ENCODE measurements at places on chromosomes 2 and 18. TPM values are rescaled to one million over a fixed set of nuclear protein-coding genes. Genes with fewer than 3 reads are reported as not detected.
A peak's percentile ranks its signal among the peaks of the same experiment; 100 is the strongest.

KIAA2012 gene
- total RNA-seq, result not detected

CYP27C1 gene
- total RNA-seq, result not detected

SLC4A5 gene
- total RNA-seq, result 1.8 TPM

DSG2 gene
- total RNA-seq, result 0.09 TPM

BCL2 gene
- total RNA-seq, result 60.5 TPM

DAW1 gene
- not detected for total RNA-seq

DYSF gene
- 3.6 TPM for total RNA-seq

GRCh38 chr18:73615506-73615905 lies 532.1 kb downstream of the FBXO15 start:
- H3K4me1 ChIP-seq, result no peaks in the 10 kb centered on the region
- H3K36me3 ChIP-seq, result no peaks in the 10 kb centered on the region
- H3K27me3 ChIP-seq, result no peaks in the 10 kb centered on the region
- DNase-seq, result no peak

DNA sequence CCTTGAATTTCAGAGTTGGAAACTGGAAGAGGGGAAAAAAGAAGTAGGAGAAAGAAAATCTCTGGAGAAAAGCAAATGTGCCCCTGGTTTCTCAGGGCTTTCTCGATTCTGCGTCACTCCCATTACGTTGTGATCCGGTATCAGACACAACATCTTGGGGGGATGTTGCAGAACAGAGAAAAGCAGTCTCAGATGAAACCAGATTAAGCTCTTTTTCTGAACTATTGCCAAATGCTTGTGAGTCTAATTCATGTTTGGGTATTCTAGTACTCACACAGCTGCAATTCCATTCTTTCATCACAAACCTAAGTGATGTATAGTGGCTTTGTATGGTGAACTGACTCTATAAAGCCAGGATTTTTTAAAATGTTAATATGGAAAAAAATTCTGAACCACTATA lies 233.2 kb downstream of the TCF4 start:
- no peaks in the 10 kb centered on the region for H3K36me3 ChIP-seq
- H3K27me3 ChIP-seq, result no peaks in the 10 kb centered on the region
- H3K4me1 ChIP-seq, result no peaks in the 10 kb centered on the region
- no peak overlapping the region for H3K4me3 ChIP-seq
- no peak for DNase-seq

DNA sequence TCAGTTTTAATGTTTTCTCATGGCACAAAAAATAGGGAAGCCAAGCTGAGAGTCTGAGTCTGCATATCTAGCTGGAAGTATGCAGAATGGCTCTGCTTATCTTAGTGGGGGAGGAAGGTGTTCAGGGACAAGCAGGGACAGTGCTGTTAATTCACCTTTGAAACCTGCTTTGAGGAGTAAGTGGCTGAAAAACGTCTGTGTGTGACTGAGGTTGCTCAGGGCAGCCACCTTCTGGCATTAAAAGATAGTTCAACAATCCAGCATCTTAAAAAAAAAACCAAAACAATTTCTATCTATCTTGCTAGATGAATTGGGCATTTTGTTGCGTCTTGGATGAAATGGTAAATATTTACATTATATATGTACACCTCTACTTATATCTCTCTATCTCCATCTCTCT lies 2.0 kb upstream of the TRPM8 start:
- H3K4me1 ChIP-seq, result no peaks in the 10 kb centered on the region
- peaks cover 7% of the 10 kb centered on the region for H3K27me3 ChIP-seq
- H3K4me3 ChIP-seq, result no peak overlapping the region
- no peaks in the 10 kb centered on the region for H3K36me3 ChIP-seq
- H3K27ac ChIP-seq, result no peak overlapping the region

DNA sequence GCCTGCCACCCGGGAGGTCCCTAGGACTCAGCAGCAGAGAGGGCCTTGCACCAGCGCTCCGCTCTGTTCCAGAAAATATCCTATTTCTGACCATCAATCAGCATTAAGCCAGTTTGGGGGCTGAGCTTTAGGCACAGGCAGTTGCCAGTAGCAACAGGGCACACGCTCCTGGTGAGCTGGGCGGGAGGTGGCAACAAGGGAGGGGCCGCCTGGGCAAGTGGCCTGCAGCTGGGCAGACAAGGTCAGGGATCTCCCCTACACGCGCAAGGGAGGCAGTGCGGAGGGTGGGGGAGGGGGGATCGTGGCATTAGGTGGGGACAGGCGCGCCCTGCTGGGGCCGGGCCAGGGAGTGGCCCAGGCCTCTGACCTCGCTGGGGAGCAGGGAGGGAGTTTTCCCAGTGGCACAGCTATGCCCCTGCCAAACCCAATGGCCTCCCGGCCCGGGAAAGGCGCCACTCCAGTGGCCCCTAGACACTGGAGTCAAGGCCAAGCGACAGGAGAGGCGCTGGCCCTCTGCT lies 302.8 kb downstream of the NCKAP5 start:
- no peaks in the 10 kb centered on the region for H3K27me3 ChIP-seq
- no peak overlapping the region for H3K27ac ChIP-seq
- no peaks in the 10 kb centered on the region for H3K4me1 ChIP-seq
- no peak overlapping the region for H3K4me3 ChIP-seq
- H3K36me3 ChIP-seq, result no peaks in the 10 kb centered on the region
- DNase-seq, result no peak

DNA sequence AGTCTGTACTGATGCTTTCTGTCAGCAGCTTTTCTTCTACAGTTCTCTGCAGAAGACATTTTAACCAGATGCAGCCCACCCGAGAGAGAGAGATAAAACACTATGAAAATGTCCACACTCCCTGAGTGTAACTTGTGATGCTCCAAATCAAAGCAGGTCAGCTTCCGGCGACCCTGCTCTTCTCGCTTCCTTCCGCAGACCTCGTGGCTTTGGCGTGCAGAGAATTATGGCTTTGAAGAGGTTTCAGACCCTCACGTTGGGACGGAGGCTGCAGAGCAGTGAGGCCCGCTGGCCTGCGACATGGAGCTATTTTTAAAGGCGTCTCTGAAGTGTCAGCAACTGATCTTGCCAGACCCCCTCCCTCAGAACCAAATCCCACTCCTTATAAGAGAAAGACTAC lies 41.8 kb downstream of the TMEM163 start:
- no peak for DNase-seq
- no peaks in the 10 kb centered on the region for H3K27me3 ChIP-seq
- H3K4me3 ChIP-seq, result no peak overlapping the region
- H3K27ac ChIP-seq, result no peak overlapping the region
- peaks cover 52% of the 10 kb centered on the region for H3K4me1 ChIP-seq
- H3K36me3 ChIP-seq, result no peaks in the 10 kb centered on the region

- peak; percentile 40 for DNase-seq
- no peaks in the 10 kb centered on the region for H3K36me3 ChIP-seq
- H3K4me1 ChIP-seq, result peaks cover 9% of the 10 kb centered on the region
- no peak overlapping the region for H3K27ac ChIP-seq
- no peak overlapping the region for H3K4me3 ChIP-seq
- H3K27me3 ChIP-seq, result no peaks in the 10 kb centered on the region
Measured at GRCh38 chr2:241503776-241504392, 4.5 kb downstream of the STK25 start.

DNA sequence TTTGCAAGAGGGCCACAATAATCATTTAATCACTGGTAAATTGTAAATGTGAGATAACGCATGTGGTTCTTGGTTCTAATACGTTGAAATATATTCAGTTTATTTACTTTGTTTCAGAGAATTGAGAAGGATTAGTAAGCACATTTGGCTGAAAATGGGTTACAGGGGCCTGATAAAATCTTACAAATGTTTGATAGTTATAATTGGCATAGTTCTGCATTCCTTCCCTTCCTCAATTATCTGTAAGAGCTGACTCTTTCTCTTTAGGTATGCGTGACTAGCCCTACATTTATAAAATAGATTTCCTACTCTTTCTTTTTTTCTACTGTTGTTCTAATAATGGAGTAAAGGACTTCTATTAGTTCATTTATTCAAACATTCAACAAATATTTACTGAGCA lies 685.2 kb downstream of the NUP35 start:
- H3K4me3 ChIP-seq, result no peak overlapping the region
- no peak overlapping the region for H3K27ac ChIP-seq
- no peaks in the 10 kb centered on the region for H3K27me3 ChIP-seq

DNA sequence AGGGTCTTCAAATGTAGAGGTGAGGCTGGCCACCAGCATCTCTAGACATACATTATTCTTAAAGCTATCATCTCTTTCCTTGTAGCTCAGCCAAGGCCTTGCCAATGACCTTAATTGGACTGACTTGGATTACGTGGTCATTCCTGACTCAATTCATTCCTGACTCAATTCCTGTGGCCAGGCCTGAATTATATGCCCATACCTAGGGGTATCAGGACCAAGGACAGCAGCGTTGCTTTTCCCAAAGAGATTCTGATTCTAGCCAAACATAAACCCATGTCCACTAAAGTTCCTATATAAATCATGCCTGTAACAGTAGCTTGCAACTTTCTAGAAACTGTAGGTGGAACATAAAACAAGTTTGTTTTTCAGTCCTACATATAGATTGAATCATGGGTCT lies 231.7 kb downstream of the ARL6IP6 start:
- no peaks in the 10 kb centered on the region for H3K4me1 ChIP-seq
- H3K27me3 ChIP-seq, result no peaks in the 10 kb centered on the region
- H3K4me3 ChIP-seq, result no peak overlapping the region
- DNase-seq, result no peak

DNA sequence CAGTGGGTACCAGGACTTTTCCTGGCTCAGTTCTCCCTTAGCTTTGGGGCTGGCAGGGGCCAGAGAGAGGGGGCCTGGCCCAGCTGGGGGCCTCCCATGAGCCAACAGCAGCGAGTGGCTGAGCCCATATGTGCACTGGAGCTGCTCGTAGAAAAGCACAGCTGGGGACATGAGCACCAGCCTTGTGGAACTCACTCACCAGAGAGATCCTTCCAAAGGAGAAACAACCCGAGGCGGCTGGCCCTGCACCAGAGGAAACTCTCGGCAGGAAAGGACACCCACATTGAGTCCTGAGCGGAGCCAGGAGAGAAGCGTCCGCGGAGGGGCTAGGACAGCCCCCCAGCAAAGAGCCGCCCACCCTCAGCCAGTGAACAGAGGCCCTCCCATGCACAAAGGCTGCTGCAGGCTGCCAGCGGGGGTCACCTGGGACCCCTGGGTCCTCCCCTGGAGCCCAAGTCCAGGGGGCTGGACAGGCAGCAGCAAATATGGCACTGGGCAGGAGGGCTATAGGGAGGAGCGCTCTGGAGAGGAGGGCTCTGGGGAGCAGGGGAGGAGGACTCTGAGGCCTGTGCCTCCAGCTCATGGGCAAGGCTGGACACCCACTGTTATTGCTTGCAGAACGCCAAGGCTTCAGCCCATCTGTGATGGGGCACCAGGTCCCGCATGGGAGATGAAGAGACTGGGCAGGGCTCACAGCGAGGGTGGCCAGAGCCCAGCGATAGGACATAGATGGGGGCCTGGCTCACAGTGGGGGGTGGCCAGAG lies 42.1 kb upstream of the SNED1 start:
- no peaks in the 10 kb centered on the region for H3K36me3 ChIP-seq
- no peak overlapping the region for H3K27ac ChIP-seq
- no peak overlapping the region for H3K4me3 ChIP-seq
- no peaks in the 10 kb centered on the region for H3K4me1 ChIP-seq
- no peaks in the 10 kb centered on the region for H3K27me3 ChIP-seq

DNA sequence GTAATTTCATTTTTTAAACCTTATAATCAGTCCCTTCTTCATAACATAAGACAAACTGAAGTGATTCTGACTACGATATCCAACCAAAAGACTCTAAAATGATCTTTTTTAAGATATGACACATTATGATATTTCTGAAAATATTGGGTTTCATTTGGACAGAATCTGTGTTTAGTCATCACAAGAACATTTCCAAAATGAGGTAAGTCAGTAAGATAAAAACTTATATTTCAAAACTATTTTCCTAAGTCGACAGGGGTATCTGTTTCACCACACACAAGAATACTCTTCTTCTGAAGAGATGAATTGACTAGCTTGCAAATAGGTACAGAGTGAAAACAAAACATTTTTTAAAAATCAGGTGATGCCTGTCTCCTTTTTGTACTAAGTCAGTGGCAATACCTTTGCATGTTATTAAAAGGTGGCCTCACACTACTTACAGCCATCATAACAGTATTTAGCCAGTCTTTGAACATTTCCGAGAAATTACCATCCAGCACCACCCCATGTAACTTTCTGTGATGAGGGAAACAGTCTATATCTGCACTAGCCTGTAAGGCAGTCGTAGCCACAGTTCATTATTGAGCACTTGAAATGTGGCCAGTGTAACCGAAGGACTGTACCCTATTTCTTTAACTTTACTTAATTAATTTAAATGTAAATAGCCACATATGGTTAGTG lies 13.5 kb downstream of the STK39 start:
- peaks cover 19% of the 10 kb centered on the region for H3K4me1 ChIP-seq
- H3K27ac ChIP-seq, result no peak overlapping the region
- H3K4me3 ChIP-seq, result no peak overlapping the region
- DNase-seq, result no peak

DNA sequence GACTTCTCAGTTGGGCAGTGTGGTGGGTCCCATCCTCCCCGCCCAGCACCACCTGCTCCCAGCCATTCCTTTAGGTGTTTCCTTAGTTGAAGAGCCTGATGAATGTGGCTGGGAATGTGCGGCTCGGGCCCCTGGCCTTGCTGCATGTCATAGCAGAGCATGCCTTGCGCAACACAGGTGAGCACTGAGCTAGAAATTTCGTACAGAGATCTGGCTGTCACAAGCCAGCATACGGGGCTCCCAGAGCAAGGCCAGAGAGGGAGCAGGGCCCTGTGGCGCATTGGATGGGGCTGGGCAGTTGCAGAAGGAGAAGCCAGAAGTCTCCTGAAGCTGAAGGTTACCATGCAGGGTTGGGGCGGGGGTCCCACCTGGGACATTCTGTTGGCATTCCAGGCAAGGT lies 129.7 kb downstream of the WDSUB1 start:
- no peak overlapping the region for H3K4me3 ChIP-seq
- no peak overlapping the region for H3K27ac ChIP-seq
- no peaks in the 10 kb centered on the region for H3K27me3 ChIP-seq
- DNase-seq, result no peak
- H3K4me1 ChIP-seq, result peaks cover 4% of the 10 kb centered on the region

- no peaks in the 10 kb centered on the region for H3K4me1 ChIP-seq
- H3K36me3 ChIP-seq, result no peaks in the 10 kb centered on the region
- DNase-seq, result no peak
- no peaks in the 10 kb centered on the region for H3K27me3 ChIP-seq
- H3K4me3 ChIP-seq, result no peak overlapping the region
Measured at GRCh38 chr2:32965523-32966171, 18.9 kb downstream of the LTBP1 start.

DNA sequence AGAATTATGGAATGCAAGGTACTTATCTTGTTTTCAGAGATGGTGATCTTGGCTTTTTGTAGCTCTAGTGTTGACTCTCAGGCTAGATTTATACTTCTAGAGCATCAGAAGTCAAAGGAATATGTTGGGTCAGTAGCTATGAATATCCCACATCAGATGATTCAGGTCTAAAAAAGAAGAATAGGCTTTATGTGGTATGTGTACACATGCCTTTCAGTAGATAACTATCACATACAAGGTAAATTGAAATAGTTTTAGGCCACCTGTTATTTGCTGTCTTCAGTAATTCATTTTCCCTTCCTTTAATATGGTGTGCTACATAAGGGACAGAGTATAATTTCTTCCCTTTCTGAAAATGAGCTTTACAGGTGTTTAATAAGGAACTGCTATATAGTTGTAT lies 142.4 kb downstream of the AGPS start:
- no peaks in the 10 kb centered on the region for H3K4me1 ChIP-seq
- no peak overlapping the region for H3K27ac ChIP-seq
- H3K4me3 ChIP-seq, result no peak overlapping the region
- no peaks in the 10 kb centered on the region for H3K36me3 ChIP-seq
- DNase-seq, result no peak

GRCh38 chr2:181471226-181471625 lies 14.0 kb downstream of the ITGA4 start:
- H3K4me3 ChIP-seq, result peak overlapping the region; percentile 9
- H3K27me3 ChIP-seq, result no peaks in the 10 kb centered on the region
- peaks cover 17% of the 10 kb centered on the region for H3K36me3 ChIP-seq
- no peak for DNase-seq
- H3K27ac ChIP-seq, result peak overlapping the region; percentile 18
